ENCODE measurements at places on chromosomes 13 and 19.

DNA sequence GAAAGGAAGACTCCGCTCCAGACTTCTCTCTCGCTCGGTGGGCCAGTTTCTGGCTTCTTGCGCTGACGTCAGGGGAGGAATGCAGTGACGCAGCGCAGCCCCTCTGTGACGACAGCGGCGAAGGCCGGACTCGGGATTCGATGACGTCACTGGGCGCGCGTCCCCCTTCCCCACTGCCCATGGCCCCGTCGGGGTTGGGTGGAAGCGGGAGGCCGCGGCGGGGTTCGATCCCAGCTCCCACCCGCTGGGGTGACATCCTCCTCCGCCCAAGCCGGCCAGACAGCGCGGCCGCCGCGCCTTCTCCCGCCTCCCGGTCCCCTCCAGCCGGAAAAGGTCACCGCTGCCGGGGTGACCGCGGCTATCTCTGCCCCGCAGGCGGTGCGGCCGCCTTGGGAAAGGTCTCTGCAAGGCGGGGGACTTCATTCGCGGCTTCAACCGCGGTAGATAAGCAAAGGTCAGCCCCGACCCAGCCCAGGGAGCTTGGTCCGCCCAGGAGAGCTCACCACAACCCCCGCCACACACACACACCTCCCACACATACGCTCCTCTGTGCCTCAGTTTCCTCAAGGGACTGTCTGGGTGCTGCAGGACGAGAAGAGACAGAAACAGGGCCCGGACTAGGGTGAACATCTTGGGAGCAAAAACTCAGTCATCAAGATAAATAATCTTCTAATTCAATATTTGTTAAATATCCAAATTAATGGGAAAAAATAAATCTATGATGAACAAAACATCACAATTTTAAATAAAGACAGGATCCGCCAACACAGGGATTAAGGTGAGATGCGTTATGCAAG is 844 bp upstream of the RFX1 start:
- peak; percentile 73 for DNase-seq

DNA sequence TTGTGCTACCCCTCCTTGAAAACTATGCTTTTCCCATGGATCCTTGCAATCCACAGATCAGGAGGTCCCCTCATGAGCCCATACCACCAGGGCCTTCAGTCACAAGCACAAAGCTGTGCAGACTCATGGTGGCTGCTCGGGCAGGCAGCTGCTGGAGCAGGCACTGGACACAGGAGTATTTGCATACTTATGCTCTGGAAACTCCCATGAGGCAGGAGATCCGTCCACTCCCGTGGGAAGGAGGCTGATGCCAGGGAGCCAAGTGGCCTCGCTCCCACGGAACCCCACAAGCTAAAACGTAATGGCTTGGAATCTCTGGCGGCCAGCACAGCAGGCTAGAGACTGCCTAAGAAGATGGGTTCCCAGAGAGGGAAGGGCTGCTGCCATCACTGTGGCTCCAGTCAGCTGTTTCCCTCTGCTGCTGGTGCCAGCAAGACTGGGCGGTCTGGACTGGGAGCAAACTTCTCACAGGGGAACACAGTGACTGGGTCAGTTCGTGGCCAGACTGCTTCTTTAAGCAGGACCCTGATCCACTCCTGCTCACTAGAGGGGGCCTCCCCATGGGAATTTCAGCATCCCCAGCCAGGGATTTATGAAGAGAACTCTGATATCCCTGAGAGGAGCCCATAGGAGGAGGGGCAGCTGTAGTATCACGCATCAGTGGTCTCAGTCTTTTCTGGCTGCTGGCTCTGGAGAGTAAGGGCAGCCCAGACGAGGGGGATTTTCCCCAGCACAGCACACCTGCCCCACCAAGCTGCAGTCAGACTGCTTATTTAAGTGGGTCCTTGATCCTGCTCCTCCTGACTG is 370.3 kb upstream of the ATXN8OS start:
- DNase-seq: no peak

- no peak for DNase-seq
Observed at GRCh38 chr13:29454931-29455481, 140.5 kb downstream of the SLC7A1 start.

DNA sequence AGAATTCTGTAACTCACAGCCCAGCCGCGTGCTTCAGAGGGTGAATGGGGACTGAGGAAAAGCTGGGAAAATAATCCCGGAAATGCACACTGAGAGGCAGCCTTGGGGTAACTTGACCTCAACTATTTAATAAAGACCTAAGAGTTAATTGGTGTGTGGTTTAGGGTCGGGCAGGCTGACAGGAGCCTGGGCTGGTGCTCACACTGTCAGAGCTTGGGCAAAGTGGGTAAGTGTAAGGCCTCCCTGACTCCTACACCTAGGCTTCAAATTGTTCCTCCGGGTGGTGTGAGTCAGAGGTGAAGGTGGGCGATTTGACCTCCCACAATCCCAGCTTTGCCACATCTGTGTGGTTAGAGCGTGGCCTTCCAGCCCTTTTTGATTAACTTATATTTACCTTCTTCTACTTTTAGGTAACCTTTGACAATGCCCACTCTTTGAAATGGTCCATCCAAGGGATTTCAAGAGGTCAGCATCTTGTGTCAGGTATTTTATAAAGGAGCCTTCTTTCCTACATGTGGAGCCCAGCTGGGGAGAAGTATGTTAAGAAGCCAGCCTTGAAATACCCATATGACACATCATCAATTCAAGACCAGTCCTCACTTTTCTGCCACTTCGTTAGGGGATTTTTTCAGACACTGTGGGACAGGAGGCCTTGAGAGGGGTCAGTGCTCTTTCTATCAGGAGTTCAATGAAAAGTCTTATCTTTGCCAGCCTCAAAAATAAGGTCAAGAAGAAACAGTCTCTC is 114.2 kb downstream of the NUFIP1 start:
- no peak for DNase-seq

- no peak for DNase-seq
Observed at GRCh38 chr13:109684824-109685202, 101.6 kb downstream of the IRS2 start.

DNA sequence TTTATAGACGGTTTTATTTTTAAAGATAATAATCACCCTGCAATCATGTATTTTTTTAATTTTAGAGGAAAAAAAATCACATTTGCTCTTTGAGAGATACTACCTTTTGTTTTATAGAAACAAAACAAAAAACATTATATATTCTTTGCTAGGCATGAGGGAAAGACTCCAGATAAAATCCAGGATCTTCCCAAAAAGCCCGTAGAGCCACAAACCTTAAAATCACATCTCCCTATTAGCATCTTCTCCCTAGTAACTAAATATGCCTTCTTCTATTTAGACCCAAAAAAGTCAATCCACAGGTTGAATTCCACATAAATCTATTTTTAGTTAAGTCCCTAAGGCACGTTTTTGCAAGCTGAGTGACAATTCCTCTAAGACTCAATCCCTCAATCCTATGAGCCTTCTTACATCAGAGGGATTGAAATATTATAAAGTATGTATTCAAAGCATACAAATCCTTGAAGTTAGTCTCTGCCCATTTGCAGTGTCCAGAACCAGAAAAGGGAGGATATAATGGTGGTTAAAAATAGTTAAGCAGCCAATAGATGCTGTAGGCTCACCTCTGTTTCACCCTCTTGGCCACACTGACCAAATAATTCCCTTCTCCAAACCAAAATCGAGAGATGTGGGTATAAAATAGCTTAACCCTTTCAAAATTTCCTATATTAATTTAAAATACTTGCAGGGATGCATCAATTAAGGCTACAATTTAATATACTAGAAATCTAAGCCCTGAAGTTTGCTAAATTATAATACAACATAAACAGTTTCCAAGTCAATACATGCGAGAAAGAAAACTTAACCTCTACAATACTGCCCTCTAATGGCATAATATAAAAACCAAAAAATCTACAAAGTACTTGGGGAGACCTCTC is 64.0 kb downstream of the SERP2 start:
- no peak for DNase-seq

DNA sequence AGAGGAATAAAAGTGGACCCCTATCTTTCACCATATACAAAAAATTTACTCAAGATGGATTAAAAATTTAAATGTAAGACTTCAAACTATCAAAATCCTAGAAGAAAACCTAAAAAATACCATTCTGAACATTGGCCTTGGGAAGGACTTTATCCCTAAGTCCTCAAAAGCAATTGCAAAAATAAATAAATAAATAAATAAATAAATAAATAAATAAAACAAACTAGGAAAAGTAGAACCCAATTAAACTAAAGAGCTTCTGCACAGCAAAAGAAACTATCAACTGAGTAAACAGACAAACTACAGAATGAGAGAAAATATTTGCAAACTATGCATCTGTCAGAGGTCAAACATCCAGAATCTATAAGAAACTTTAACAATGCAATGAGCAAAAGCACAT is 874.9 kb upstream of the PCDH20 start:
- DNase-seq: no peak

- no peak for DNase-seq
Observed at GRCh38 chr19:48627201-48627864, 8.0 kb downstream of the SPHK2 start.

DNA sequence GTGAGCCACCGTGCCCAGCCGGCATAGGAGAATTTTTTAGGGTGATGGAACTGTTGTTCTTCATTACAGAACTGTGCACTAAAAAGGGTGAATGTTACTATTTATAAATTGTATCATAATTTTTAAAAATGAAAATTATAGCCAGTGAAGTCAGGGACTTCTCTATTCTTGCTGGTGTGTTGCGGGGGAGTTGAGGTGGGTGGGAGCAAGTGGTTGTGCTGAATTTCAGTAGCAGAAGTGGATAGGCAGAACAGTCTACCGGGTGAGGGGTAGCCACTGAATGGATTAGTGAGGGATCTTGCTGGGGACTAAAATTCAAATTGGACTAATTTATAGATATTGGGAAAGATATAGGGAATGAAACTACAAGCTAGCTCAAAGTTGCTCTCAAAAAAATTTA is 74.0 kb downstream of the CAB39L start:
- DNase-seq: no peak

DNA sequence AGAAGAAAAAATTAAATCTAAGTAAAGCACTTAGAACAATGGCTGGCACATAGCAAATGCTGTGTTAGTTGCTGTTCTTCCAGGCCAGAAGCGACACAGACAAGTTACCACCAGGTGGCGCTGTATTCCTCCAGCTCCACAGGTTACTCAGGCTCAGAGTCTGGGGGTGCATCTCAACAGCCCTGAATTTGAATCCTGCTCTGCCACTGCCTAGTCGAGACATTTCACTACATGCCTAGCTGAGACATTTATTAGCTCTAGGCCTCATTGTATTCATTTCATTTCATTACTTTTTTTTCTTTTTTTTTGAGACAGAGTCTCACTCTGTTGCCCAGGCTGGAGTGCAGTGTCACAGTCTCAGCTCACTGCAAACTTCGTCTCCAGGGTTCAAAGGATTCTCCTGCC is 16.4 kb upstream of the CYP2B6 start:
- peak; percentile 70 for DNase-seq

GRCh38 chr13:20803180-20803965 is 29.6 kb upstream of the EEF1AKMT1 start:
- no peak for DNase-seq

GRCh38 chr13:21240586-21240985 is 64.1 kb downstream of the MRPL57 start:
- DNase-seq: no peak

DNA sequence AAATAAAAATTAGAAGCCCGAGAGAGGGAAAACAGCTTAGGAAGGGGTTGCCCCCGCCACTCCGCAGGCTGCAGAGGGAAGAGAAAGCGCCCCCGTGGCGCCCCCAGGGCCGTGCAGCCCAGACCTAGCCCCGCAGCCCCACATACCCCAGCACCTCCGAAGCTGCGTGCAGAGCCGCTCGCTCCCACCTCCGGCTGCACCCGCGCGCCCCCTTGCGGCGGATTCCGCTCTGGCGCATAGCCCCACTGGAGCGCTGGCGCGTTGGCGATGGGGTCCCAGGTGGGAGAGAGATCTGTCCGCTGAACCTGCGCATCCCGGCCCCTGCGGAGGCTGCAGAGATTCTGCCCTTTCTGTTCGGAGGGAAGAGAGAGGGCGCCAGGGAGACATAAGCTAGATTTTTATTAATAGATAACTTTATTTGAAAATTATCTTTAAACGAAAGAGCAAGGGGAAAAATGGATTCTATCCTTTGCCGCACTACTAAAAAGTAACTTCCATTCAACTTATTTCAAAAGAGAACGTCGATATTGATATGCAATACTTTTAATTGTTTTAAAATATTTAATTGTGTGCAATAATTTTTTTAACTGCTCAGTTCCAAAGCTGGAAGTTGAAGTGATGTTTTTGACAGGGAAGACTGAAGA is 11.7 kb upstream of the CLN5 start:
- DNase-seq: peak; percentile 80

DNA sequence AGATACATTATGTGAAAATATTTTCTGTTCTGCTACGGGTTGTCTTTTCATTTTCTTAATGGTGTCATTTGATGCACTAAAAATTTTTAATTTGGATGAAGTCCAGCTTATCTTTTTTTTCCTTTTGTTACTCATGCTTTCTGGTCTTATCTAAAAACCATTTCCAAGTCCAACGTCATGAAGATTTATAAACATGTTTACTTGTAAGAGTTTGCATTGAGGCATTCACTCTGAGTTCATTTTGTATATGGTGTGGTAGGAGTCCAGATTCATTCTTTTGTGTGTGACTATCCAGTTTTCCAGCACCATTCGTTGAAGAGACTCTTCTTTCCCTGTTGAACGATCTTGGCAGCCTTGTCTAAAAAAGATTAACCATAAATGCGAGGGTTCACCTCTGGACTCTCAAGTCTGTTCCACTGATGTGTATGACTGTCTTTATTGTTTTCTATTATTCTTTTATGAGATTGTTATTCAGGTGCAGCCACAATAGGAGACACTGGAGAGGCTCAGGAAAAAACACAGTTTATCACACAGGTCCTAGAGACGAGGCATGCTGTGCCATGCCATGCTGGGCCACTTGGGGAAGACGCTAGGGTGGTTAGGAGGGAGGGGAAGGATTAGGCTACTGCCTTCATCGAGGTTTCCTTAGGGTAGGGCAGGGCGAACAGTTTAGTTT is 35.0 kb downstream of the NAA16 start:
- DNase-seq: no peak

- DNase-seq: no peak
Observed at GRCh38 chr19:33114312-33114711, 17.6 kb upstream of the WDR88 start.

GRCh38 chr19:411723-412355 is 2.9 kb upstream of the C2CD4C start:
- no peak for DNase-seq
